ENCODE measurements at places on chromosomes 12 and 14.

DNA sequence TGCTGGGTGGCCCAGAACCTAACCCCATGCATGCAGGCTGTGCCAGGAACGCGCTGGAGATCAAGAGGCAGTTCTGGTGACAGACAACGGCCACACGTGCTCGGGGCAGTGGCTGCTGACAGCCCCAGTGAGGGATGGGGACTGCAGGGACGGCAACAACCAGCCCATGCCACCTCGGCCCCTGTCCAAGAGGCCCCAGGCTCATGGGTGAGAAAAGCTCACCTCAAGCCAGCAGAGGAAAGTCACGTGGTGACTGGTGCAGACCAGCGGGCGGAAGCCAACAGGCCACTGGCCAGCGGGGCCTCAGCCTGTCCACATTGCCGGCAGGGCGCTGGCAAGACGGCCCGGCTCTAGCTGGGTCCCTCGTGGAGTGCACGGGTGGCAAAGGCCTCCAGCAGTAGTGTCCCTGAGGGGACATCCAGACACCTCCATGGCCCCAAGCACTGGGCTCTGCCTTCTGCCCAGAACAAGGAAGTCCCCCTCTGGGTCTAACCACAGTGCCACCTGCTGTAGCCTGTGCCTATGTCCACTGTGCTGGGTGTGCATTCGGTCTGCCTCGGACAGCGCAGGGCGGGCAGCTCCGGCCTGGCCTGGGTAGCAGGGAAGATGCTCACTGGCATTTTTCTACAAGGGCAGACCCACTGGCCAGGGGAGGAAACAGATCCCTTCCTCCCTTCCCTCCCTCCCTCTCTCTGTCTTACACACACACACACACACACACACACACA is 134.1 kb downstream of the NCOR2 start:
- DNase-seq, result no peak

GRCh38 chr12:5033883-5034282 is 9.8 kb upstream of the KCNA5 start:
- DNase-seq, result no peak

DNA sequence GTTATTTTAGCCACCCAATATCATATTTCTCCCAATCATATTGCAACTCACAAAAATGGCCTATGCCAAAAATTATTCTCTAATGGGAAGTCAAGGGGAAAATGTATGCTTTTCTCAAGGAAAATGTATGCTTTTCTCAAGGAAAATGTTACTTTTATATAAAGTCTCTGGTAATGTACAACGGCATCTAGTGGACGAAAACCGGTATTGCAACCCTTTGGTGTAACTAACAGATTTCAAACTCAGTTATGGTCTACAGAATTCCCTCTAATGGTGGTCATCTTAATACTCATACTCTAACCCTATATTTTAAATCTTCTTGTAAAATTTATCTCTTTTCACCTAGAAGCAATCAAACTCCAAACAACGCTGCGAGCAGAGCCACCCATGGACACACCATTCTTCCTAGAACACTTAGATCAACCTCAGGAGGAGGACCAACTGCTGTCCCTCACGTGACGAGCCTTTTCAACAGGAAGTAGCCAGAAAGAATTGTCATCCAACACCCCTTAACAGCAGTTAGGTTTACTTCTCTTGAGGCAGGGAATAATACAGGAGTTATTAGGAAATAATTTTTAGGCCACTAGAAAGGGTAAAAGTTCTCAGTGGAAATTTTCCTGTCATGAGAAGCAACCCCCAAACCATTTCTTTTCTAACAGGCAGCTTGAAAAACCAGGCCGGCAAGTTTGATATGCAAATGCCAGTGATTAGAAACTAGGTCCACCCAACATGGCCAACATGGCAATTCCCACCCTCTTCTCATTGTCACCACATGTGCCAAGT is 20.1 kb downstream of the APOBEC1 start:
- peak; percentile 9 for DNase-seq

DNA sequence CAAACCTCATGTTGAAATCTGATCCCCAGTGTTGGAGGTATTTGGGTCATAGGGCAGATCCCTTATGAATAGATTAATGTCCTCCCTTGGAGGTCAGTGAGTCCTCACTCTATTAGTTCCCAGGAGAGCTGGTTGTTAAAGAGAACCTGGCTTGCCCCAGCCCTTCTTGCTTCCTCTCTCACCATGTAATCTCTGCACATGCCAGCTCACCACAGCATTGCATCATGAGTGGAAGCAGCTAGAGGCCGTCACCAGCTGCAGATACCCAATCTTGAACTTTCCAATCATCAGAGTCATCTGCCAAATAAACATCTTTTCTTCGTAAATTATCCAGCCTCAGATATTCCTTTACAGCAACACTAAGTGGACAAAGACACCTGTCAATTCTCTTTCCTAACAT is 161.8 kb upstream of the IGF1 start:
- no peak for DNase-seq

- DNase-seq, result no peak
Measured at GRCh38 chr14:104732355-104732804, 8.4 kb downstream of the ADSS1 start.

DNA sequence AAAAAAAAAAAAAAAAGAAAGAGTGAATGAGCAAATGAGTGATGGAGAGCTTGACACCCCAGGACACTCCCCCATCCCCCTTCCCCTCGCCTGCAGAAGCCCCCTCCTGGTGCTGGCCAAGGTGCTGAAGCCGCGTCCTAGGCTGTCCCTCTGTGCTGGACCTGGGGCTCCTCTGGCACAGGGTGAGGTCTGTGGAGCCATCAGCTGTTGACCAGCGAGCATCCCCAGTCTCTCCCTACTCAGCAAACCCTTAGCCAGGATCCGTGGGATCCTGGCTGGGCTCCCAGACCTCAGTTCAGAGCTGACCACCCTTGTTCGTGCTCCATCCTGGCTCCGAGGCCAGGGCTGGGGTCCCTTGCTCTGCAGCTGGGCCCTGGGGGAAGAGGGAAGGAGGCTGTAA is 5.4 kb upstream of the KIF26A start:
- no peak for DNase-seq

DNA sequence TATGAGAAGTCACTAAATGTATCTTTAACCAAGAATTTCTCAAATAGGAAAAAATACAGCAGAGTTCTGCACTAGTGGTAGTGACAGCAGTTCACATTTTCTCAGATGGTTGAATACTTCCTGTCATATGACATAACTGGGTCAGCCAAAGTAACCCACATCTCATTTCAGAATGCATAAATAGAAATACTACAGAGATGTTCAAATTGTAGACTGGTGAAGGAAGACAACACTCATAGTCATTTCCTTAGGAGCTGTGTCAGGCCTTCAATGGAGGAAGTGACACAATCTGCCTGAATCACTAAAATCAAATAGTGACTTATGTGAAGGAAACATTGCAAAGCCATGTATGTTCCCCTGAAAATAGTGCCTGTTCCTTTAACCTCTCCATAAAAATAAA is 32.4 kb downstream of the FERMT2 start:
- DNase-seq, result peak; percentile 38

GRCh38 chr14:102764220-102764671 is 13.0 kb upstream of the TRAF3 start:
- no peak for DNase-seq

DNA sequence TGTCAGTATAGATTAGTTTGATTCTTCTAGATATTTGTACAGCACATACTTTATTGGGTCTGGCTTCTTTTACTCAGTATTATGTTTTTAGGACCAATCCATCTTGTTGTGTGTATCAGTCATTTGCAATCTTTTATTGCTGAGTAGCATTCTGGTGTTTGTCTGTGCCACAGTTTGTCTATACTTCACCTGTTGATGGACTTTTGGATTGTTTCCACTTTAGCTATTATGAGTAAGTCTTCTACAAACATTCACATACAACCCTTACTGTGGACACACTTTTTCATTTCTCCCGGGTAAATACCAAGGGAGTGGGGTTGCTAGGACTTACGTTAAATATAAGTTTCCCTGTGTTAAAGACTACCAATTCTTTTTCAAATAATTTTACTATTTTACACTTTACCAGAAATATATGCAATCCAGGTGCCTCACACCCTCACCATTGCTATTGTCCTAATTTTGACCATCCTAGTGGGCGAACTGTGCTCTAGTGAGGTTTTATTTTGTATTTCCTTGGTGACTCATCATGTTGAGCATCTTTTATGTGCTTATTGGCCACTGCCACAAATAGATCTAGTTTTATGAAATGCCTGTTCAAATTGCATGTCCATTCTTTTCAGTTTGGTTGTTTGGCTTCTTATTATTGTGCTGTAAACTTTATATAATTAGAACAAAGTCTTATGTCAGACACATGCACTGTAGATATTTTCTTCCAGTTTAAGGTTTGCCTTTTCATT is 304.7 kb upstream of the TMTC1 start:
- DNase-seq, result peak; percentile 6

DNA sequence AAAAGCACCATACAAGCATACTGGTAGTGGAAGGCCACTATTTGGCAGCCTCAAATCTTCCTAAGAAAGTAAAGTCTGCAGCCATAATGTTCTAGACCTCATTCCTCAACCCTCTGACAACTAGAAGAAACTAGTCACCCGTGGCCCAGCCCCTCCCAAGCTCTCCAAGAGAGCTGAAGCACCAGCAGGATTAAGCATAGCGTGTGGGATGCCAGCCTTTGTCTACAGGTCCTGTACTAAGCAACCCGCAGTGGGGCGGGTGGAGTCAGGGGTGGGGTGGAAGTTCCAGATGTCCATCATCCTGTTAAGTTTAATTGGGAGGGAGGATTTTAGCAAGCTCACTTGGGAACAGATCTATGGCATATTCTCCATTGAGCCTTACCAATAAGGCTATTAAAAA is 14.2 kb downstream of the SLC11A2 start:
- DNase-seq, result no peak

DNA sequence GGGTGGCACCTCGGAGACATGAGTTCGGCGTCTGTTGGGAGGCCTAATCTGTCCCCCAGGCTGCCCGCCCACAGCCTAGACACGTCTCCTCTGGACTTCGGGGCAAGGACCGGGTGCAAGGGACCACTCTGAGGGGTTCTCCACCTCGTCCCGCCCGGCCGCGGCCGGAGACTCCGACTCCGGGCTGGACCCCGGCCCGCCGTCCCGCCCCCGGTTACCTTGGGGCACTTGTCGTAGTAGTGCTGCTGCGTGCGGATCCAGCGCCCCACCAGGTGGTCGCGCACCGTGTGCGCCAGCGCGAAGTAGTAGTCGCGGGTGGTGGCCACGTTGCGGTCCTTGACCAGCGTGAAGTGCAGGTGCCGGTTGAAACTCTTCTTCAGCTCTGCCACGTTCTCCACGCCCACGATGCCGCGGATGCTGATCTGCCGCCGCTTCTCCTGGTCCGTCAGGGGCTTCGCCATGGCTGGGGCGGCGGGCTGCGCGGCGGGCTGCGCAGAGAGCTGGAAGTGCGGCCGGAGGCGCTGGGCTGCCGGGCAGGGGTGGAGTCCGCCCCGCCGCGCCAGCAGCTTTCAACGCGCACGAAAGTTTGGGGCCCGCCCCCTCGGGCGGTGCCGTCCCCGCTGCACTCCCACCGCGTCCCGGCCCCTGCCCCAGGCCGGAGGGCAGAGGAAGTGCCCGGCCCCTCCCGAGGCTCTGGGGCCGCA is at the start of gene PYGL:
Gene PYGL, minus strand, starts transcription at position 541 of the 704 bp plus-strand sequence. Its CDS starts 80 bp downstream, at position 461.
- DNase-seq, result peak; percentile 70
